ENCODE measurements at places on chromosomes 3 and 15.

GRCh38 chr3:12308517-12308916 lies 19.6 kb downstream of the PPARG start:
- no peak for DNase-seq

- DNase-seq = no peak
These were observed 187.7 kb downstream of the SATB1 start for GRCh38 chr3:18237251-18238005.

DNA sequence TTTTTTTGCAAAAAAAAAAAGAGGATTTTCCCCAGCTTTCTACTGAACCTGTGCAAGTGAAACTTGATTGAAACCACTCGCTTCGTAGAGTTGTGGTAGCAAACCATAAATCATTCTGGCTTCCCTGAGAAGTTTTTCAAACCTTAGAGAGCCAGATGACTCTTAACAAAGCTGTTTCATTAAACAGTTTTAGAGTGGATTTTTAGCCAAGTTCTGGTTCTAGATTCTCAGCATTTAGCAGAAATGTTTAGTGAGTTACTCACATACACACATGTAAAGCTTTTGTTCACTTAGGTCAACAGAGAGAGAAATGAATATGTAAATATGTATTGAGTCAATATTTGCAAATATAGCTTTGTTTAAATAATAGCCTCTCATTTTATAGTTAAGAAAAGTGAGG lies 18.1 kb upstream of the CCR9 start:
- DNase-seq = no peak

DNA sequence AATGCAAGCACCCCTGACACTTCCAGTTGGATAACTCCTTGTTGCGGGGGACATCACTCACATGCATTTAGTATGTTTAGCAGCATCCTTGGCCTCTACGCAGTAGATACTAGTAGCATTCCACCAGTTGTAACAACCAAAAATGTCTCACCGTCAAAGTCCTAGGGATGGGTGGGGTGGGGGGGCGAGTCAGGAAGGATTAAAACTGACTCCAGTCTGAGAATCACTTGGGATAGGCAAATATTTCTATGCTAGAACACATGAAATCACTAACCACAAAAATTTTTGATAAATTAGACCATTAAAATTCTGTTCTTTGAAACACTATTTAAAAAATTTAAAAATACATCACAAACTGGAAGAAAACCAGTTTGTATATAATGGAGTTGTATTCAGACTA lies 18.0 kb downstream of the ICE2 start:
- DNase-seq = no peak

DNA sequence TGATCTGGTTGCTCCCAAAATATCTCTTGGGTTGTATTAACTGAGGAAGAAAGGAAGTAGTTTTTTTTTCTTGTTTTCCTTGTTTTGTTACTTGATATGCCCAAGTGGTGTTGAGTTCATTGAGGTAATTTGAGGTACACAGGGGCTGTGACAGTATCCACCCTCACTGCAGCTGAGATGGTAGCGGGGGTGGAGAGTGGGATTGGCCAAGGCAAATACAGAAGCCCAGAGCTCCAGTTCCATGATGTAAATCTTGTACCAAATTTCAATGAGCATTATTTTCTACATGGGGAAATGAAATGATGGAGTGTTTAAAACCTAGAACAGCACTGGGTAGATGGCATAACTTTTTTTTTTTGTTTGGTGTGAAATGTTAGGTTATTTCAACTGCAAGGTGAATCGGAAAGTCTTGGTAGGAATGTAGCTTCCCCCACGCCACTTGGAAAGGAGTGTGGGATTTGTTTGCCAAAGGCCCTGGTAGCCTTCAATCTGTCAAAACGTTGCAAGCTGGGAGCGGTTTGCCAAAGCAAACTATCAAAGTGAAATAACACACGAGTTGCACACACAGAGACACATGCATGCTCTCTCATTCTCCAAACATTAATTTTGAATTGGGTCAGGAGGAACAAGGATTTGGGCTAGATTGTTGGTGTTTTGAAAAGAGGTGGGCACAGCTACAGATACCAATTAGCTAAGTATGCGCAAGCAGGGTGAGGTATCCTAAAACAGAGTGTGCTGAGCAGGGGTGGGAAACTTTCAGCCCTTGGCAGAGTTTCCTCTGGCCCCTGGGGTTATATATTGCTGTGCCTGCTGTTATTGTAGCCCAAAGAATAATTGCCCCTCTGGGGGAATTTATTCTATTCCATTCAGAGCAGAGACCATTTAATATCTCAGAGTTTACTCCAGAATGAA lies 34.6 kb downstream of the THSD4 start:
- DNase-seq = no peak

DNA sequence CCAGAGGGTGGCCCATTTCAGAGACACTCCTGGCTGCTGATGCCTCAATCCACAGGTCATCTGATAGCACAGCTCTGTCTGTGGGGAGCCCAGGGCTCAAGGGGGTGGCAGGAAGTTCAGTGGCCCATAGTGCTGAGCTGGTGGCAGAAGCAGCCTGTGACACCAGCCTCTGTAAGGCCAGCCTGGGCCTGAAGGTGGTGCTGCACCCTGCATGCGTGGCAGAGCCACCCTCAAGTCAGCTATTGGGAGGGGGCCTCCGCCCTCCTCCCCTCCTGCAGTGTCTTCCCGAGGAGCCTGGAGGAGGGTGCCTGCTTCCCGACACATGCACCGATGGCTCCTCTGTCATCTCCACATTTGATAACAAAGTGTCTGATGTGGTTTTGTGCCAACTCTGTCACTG lies 3.0 kb downstream of the PLA1A start:
- no peak for DNase-seq

DNA sequence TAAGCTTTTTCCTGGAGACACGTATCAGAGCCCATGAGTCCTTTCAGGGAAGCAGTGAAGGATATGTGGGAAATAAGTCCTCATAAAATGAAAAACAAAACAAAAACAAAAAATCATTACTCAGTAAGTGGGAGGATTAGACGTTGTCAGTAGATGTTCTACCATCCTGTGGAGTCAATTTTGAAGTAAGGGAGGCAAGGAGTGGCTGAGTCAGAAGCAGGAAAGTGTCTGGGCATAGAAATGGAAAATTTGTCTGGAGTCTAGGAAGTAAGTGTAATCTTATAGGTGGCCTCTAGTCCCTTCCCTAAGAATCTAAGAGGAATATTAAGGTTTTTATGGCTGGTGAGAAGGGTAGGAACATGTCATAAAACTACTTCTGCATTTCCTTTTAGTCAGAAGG lies 339.8 kb upstream of the SEMA6D start:
- no peak for DNase-seq

GRCh38 chr3:34351882-34352777 lies 553.7 kb downstream of the PDCD6IP start:
- DNase-seq = no peak

DNA sequence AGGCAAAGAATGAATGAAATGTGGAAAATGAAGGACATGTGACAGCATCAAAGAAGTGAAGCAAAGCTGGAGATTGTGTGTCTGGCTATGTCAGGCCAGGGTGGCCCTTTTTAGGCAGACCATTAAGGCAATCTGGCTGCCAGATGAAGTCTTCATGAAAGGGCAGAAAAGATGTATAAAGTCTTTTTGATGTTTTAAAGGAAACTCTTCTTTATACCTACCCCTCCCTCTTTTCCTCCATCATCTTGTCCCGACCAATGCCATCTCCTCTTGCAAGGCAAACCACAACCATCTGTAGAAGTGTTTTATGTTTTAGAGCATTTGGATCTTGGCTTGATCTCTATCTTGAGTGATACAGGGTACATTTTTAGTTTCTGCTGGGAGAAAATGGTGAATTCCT lies 259.2 kb downstream of the LSAMP start:
- no peak for DNase-seq

DNA sequence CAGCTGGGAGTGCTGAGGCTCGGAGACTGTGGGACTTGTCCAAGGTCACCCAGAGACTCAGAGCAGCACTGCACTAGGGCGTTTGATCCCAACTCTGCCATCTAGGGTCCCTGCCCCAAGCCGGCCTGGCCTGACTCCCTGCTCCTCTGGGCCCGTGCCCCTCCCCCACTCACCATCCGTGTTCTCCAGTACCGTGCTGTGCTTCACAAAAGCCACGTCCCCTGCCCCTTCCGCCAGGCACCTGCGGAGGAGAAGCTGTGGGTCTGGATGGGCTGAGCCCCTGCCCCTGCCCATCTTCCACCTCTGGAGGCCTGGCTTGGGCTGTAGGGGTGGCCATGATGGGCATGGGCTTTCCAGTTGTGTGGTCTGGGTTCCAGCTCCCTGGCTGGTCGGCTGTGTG lies 8.4 kb downstream of the MELTF start:
- no peak for DNase-seq

DNA sequence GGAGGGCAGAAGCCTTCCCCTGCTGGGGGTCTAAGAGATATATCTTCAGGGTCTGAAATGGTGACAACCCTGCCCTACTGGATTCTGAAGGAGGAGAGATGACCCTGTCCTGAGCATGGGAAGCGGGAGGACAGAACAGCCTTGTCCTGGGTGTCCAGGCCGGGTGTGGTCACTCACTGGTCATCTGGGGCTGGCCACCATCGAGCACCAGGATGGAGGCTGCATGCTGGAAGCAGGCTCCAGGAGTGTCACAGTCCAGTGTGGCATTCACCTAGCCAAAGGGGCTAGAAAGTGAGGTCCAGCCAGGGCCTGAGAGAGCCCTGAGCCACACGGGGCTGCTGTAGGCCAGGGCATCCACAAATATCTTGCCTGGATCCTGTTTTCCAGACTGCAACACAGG lies 5.2 kb downstream of the CDHR4 start:
- DNase-seq = no peak

GRCh38 chr3:182603501-182603900 lies 189.8 kb upstream of the ATP11B start:
- no peak for DNase-seq

GRCh38 chr15:99976000-99976399 lies 242.8 kb upstream of the LYSMD4 start:
- DNase-seq = no peak

All from SK-N-MC (cell line).